ENCODE measurements at places on chromosomes 13 and 19.

- no peak for DNase-seq
These were observed 55.1 kb downstream of the RFX2 start for GRCh38 chr19:6055013-6055795.

DNA sequence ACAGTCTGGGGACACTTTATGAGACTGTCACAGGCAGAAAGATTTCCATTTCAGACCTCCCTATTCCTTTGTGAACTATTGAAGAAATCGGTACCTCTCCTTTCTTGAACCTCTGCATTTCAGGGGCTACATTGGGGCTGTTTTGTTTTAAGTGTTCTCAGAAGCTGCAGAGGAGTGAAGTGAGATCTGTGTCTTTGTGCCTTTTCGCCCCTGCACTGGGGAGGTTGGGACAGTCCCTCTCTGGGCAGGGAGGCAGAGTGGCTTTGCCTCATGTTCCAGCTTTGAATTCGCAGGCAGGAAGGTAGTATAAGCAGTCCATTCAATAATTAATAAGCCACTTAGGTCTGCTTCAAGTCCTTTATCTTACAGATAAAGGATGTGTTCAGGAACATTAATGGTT is 9.5 kb upstream of the AMER2 start:
- no peak for DNase-seq

- DNase-seq = no peak
These were observed 710.0 kb upstream of the ARGLU1 start for GRCh38 chr13:107277911-107278310.

GRCh38 chr19:43619262-43620060 is at the start of gene ZNF428:
Gene ZNF428, minus strand, starts transcription at chr19:43619629. Its CDS starts 5,325 bp downstream, at chr19:43614304.
- peak; percentile 95 for DNase-seq

DNA sequence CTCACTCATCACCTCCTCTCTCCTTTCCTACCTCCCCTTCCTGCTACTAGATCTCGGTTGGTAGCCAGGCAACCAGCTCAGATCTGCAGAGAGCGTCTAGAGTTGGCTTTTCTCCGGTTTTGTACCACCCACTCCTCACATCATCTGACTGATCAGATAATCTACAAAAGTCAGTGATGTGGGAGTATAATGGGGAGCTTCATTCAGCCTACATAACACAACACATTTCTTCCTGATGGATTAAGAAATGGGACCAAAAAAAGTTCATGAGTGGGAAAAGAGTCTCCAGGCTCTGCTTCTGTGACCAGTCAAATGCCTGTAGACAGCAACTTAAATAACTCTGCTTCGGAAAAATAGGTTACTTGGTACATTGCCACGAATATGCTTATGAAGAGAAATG is 279.8 kb downstream of the DCLK1 start:
- no peak for DNase-seq

DNA sequence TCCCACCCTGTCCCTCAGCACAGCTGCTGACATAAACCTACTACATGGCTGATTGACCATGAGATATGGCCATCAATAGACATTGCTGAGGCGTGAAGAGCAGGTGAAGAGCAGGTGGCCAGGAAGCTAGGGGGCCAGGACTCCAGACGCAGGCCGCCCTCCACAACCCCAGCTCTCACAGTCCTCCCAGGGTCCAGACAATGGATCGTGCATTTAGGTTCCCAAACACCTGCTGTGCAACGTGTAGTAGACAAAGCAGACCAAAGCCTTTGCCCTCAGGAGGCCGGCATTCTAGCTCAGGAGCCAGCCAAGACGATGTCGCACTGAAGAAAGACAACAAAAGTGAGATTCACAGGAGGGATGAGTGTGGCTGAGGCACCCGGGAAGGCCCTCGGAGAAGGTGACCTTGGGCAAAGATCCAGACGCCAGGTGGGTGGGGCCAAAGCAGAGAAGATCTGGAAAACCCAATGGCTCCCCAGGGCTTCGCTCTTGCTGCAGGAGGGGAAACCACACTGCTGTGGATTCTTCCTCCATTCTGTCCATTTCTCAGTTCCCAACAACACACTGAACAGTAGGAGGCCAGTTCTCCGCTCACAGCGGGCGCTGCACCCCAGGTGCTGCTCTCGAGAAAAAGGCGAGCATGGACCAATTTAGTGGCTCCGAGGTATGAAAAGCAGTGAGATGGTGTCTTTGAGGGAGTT is 1.4 kb downstream of the FFAR1 start:
- DNase-seq = peak; percentile 36

GRCh38 chr13:42574011-42574410 is at the start of gene TNFSF11:
Gene TNFSF11, plus strand, starts transcription at chr13:42574152. Its CDS starts 152 bp downstream, at chr13:42574304.
- DNase-seq = peak; percentile 61

- DNase-seq = no peak
These were observed 245.2 kb downstream of the DNAJC15 start for GRCh38 chr13:43268632-43269031.

DNA sequence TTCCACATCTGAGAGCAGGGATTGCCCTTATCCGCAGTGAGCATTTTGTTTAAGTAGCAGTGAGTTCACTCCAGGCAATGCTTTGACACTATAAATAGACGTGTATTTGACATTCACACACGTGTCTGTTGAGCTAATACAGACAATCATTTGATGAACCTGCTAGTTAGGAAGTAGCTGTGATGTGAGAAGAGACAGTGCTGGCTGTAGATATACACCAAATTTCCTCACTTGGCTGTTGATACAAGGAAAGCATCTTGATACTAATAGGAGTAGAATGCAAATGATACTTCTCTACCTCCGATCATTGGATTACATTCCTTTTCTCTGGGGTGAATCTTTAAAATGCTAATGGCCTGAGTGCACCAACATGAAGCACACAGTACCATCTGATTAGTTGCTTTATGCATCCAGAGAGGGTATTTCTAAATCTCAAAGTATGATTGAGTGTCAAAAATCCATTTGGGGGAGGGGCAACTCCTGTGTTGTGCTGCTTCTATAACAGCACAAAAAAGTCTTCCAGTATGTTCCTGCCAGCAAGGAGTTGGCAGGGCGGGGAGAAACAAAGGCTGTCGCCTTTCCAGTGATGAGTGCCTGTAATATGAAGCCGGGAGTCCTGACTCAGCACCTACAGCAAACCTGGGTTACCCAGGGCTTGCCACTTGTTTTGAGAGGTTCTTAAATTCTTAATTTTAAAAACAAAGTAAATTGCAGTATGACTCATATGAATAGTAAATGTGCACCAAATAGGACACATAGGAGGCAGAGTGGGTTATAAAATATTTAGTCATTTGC is 7.0 kb downstream of the CUL4A start:
- DNase-seq = no peak

GRCh38 chr13:94324767-94325540 is 154.5 kb downstream of the DCT start:
- DNase-seq = no peak

GRCh38 chr19:44602081-44602480 is 11.3 kb upstream of the IGSF23 start:
- DNase-seq = no peak

DNA sequence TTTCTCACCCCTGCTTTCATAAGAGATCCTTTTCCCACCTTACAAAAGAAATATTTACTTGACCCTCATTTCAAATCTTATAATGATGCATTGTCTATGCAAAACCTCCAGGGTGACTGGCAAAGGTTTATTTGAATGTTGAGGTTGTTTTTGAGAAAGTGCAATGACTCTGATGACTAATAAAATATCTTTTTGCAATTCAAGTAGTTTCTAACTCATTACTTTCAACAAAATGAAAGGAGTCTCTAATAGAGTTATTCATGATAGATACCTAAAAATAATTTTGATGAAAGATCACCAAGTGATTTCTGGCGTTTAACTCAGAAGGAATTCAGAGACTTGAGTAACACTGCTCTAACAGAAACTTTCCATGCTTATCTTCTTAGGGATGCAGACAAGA is 144.2 kb downstream of the FOXO1 start:
- no peak for DNase-seq

DNA sequence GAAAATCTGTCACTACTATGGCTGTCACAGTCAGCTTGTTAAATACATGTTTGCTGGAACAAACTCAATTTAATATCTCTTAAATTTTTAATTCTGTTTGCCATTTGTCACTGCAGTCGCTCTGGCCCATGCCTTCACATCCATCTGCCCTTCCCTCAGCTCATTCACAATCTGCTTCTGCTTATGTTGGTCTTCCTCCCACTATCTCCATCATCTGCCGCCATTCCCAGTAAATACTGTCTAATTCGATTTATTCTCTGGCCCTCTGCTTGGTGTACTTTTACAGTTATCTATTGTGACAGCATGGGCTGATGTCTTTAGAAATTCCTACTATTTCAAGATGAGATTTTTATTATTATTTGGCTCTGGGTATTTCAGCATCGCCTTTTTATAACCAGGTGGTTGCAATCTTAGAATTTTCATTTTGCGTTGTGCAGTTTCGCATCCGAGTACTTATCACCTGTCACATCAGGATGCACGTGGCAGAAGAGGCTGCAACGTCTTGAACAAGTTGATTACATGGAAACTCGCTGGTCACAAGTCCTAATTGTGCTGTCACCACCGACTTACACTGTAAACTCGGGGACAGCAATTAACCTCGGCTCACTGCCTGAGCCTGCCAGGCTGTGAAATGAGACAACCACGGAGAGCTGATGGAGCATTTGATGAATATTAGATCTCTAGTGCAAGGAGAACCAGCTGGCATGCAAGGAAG is 158.4 kb downstream of the MYO16 start:
- DNase-seq = no peak

DNA sequence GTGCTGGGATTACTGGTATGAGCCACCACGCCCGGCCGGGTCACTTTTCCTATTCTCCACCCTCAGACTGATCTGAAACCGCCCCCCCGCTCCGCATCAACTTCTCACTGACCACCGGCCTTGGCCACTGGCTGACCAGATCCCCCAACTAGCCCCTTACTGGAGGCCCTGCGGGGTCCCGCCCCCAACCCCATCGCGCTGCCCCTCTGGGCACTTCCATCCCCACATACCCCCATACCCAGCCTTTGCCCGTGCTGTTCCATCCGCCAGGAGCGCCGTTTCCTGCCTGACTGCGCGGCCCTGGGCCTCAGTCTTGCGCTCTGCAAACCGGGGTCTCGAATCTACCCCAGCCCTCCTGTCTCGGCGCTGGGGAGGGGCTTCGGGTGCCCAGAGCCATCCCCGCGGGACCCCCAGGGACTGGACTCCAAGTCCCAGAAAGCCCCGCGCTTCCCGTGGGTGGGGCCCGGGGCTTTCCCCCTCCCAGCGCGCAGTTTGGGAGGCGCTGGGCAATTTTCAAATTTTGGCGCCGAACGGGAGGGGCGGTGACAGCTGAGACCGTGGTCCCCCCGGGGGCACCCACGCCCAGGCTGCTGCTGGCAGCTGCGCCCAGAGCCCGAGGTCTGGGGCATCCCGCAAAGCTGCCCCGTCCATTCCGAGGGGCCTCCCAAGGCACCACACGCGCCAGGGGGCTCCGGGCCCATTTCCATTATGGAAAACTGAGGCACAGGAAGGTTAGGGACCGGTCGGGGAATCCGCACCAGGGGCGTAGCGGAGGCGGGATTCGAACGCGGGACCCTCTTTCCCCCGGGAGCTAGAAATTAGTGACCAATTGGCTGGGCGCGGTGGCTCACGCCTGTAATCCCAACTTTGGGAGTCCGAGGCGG is 5.2 kb upstream of the LMNB2 start:
- peak; percentile 75 for DNase-seq

DNA sequence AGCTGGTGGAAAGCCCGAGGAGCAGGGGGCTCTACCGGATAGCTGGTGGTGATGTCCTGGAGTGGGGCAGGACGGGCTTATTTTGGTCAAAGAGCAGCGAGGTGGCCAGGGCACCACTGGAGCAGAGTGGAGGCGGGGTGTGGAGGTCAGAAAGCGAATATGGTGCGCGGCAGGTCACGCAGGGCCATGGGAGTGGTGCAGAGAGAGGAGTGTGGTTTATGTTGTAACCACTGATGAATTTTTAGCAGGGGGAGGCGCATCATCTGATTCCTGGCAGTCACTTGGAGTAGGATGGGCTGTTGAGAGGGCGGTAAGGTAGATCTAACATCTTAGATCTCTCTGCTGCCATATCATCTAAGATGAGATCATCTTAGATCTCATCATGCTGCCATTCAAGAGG is 1.4 kb upstream of the ZNF414 start:
- DNase-seq = no peak

DNA sequence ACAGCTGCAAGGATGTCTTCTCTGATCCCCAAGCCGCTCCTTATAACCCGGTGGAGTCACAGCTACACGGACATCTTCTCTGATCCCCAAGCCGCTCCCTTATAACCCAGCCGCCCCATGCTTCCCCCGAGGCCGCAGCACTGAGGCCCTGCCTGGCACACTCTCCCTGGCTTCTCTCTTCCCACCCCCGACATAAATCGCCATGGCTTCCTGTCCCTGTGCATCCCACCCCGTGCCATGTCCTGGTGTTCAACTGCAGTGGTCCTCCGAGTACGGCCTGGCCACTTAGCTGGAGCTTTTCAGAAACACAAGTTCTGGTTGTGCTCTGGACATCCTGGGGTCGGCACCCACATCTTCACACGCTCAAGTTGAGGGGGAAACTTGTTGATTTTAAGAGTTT is 60.4 kb downstream of the RASA3 start:
- DNase-seq = no peak

- DNase-seq = peak; percentile 68
These were observed 2.0 kb upstream of the KLF12 start for GRCh38 chr13:74136084-74136658.

- DNase-seq = no peak
These were observed 290.3 kb upstream of the KLF12 start for GRCh38 chr13:74424455-74424854.

DNA sequence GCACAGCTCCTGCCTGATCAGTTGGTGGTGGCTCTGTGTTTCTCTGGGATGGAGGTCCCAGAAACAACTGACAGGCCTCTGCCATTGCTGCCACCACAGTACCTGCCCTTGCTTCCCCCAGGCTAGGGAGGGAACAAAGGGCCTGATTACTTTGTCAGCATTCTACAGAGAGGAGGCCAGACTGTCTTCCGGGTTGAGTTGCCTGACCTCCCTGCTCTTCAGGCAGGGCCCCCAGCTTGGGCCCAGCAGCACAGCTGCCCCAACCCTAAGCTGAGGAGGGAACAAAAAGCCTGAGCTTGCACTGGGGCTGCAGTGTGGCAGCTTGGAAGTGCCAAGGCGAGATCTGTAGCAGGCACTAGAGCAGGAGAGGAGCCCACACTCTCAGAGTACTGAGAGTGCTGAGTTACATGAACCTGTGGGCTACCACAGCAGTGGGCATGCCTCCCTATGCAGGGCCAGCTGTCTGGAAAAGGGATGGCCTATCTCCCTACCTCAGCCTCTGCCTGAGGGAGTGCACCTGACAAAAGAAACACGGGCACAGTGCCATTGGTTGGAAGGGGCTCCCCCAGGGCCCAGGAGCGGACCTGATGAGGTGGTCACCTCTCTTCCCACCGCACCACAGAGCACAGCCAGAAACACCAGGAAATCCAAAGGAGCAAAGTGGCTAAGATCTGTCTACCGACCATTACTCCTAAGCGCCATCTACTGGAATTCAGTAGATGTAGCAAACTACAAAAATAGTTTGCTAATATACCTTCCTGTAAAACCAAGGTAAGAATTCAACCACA is 24.4 kb downstream of the SLC25A15 start:
- no peak for DNase-seq

- DNase-seq = peak; percentile 2
These were observed 165.7 kb upstream of the KL start for GRCh38 chr13:32850316-32851052.

- no peak for DNase-seq
These were observed 730.8 kb downstream of the EFNB2 start for GRCh38 chr13:105804561-105805190.

Measured in ecto neural progenitor cell (in vitro differentiated cells).